D341Med (cell line): ENCODE measurements at places on chromosomes 2 and 18.

- no peak for DNase-seq
These were observed 1.3 kb downstream of the SFTPB start for GRCh38 chr2:85666435-85667316.

DNA sequence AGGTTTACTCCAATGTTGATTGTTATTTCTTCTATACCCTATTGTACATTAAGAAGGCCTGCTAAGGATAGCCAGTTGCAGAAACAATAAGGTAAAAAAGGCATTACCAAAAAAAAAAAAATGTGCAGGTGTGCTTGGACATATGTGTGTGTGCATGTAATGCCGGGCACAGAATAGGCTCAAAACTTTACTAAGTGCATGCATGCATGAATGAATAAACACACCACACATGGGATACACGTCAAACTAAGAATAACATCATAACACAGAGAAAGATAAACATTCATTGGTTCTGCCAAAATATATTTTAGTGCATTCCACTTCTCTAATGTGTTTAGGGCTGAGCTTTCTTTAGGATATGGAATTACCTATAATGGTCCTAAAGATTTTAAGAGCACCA lies 298.2 kb downstream of the TCF4 start:
- DNase-seq = no peak

- DNase-seq = no peak
These were observed 1.1 kb downstream of the NPC1 start for GRCh38 chr18:23585007-23585871.

GRCh38 chr2:67311536-67311935 lies 85.6 kb upstream of the ETAA1 start:
- no peak for DNase-seq

DNA sequence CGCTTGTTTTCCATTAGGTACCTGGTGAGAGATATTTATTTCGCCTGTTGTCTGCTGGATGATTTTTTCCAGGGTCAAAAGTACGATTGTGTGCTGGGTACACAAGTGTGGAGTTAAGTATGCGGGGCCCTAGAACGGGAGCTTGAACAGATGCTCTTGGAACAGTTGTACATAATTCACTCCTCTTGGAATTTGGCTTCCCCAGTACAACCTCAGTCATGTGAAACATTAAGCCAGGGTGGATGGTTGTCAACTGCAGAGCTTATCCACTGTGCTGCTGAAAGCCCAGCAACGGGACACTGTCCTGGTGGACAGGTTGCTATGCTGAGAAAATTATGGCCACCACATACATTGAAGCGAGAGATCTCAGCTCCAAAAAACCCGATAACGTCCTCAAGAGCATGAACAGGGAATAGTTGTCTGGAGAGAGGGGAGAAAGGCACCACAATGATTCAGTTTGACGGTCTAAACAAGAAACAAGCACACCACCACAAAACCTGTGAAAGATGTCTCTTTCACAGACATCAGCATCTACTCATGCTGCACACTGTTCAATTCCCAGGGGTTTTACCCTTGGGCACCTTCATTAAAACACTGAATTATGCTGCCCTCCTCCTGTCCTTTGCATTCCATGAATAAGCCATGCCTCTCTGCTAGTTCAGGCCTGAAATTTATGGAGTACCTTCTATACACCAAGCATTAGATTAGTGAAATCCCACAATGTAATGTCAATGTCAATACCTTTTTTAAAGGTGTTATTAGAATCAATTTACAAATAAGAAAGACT lies 176.8 kb upstream of the TRIB2 start:
- DNase-seq = no peak

- no peak for DNase-seq
These were observed 708.4 kb downstream of the RNF144A start for GRCh38 chr2:7625392-7626138.

GRCh38 chr2:118593257-118593656 lies 254.2 kb downstream of the EN1 start:
- no peak for DNase-seq

- no peak for DNase-seq
These were observed 117.4 kb downstream of the PIK3C3 start for GRCh38 chr18:42072407-42072806.

DNA sequence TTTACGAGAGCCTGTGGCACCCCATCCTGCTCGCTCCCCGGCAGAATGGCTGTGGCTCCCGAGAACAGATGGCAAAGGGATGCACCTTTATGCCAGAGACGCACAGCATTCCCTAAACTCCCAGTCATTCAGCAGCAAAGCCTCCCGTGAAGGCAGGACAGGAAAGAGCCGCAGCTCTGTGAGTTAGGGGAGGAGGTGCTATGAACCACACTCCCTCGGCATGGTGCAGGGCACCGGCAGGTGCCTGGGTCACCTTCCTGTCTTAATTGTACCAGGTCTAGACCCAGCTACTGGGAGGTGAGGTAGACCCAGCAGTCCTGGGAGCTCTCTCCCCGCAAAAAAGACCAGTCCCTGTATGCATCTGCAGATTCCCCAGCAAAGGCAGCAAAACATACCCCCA lies 149.8 kb downstream of the TWIST2 start:
- DNase-seq = peak; percentile 5
